CD4-positive, CD25-positive, alpha-beta regulatory T cell (primary cell): ENCODE measurements at places on chromosomes 16 and 17. TPM values are rescaled to one million over a fixed set of nuclear protein-coding genes. Genes with fewer than 3 reads are reported as not detected.

The ARL5C gene
- not detected for total RNA-seq

The PRR15L gene
- total RNA-seq: not detected

The ODAD4 gene
- not detected for total RNA-seq

The HOXB2 gene
- 19.1 TPM for total RNA-seq

The CD300A gene
- 4.8 TPM for total RNA-seq

The KIF2B gene
- not detected for total RNA-seq

The RTN4RL1 gene
- total RNA-seq: 0.35 TPM

The KRTAP1-1 gene
- total RNA-seq: not detected

The TSPOAP1 gene
- 47.4 TPM for total RNA-seq

The GJD3 gene
- total RNA-seq: not detected

The RARA gene
- total RNA-seq: 126 TPM

The SCNN1B gene
- not detected for total RNA-seq

The TPSD1 gene
- not detected for total RNA-seq

The TEKT1 gene
- not detected for total RNA-seq

The PRR35 gene
- total RNA-seq: not detected

The ZNF594 gene
- total RNA-seq: 3.1 TPM

The LPO gene
- 0.15 TPM for total RNA-seq

The CDYL2 gene
- 37.6 TPM for total RNA-seq

The FADS6 gene
- not detected for total RNA-seq

The NUP85 gene
- total RNA-seq: 79.5 TPM

The BRCA1 gene
- 5.7 TPM for total RNA-seq

The NDRG4 gene
- 0.52 TPM for total RNA-seq

The TBC1D3L gene
- 16.0 TPM for total RNA-seq

The C16orf96 gene
- total RNA-seq: 0.17 TPM

The TVP23A gene
- 0.20 TPM for total RNA-seq

The KRTAP2-2 gene
- not detected for total RNA-seq

The SLC52A1 gene
- total RNA-seq: 0.22 TPM

The TBC1D3 gene
- total RNA-seq: not detected

The CTRB1 gene
- not detected for total RNA-seq

The CCL7 gene
- total RNA-seq: not detected

The CCL17 gene
- not detected for total RNA-seq

The MPO gene
- not detected for total RNA-seq

The TERB1 gene
- total RNA-seq: 0.20 TPM

The DDX5 gene
- 2,976 TPM for total RNA-seq

The XAF1 gene
- 95.1 TPM for total RNA-seq

The RHBDL1 gene
- 3.2 TPM for total RNA-seq
